Neural cell (in vitro differentiated cells): ENCODE measurements at places on chromosomes 2 and 18. TPM values are rescaled to one million over a fixed set of nuclear protein-coding genes. Genes with fewer than 3 reads are reported as not detected.

The RAX gene
- not detected in 2 replicates for polyA plus RNA-seq

The OXER1 gene
- not detected in 2 replicates for polyA plus RNA-seq

The NXPH2 gene
- polyA plus RNA-seq = not detected in 2 replicates

The CCDC141 gene
- 0.27 and 0.34 TPM in 2 replicates for polyA plus RNA-seq

The LYPD6 gene
- polyA plus RNA-seq = 1.2 and 2.3 TPM in 2 replicates

The POTEJ gene
- 0.16 TPM in 1 of 2 replicates, not detected in the other for polyA plus RNA-seq

The ASTL gene
- polyA plus RNA-seq = not detected in 2 replicates

The GPR17 gene
- not detected in 2 replicates for polyA plus RNA-seq

The NEU2 gene
- not detected in 2 replicates for polyA plus RNA-seq

The MMADHC gene
- polyA plus RNA-seq = 221 and 250 TPM in 2 replicates

The GMCL1 gene
- polyA plus RNA-seq = 18.2 and 18.8 TPM in 2 replicates

The SH3RF3 gene
- 0.52 and 0.53 TPM in 2 replicates for polyA plus RNA-seq

The FOXI3 gene
- not detected in 2 replicates for polyA plus RNA-seq

The TFPI gene
- 0.51 TPM in 1 of 2 replicates, not detected in the other for polyA plus RNA-seq

The DNAJC5G gene
- not detected in 2 replicates for polyA plus RNA-seq

The CXCR2 gene
- not detected in 2 replicates for polyA plus RNA-seq

The EN1 gene
- not detected in 2 replicates for polyA plus RNA-seq

The AQP12A gene
- polyA plus RNA-seq = not detected in 2 replicates

The GMPPA gene
- 16.9 and 20.4 TPM in 2 replicates for polyA plus RNA-seq

The RNU2-63P gene
- not detected in 2 replicates for polyA plus RNA-seq

The DNAJC27 gene
- polyA plus RNA-seq = 22.4 and 24.0 TPM in 2 replicates

The TBR1 gene
- 4.5 and 7.2 TPM in 2 replicates for polyA plus RNA-seq

The ASB18 gene
- not detected in 2 replicates for polyA plus RNA-seq

The SCN1A gene
- polyA plus RNA-seq = 1.0 and 1.4 TPM in 2 replicates

The LYG2 gene
- polyA plus RNA-seq = not detected in 2 replicates

The ALLC gene
- 0.33 TPM in 1 of 2 replicates, not detected in the other for polyA plus RNA-seq

The MOGAT1 gene
- polyA plus RNA-seq = not detected in 2 replicates

The ADAM23 gene
- polyA plus RNA-seq = 55.0 and 75.2 TPM in 2 replicates

The DPP10 gene
- 13.9 and 15.1 TPM in 2 replicates for polyA plus RNA-seq

The CTAGE1 gene
- not detected in 2 replicates for polyA plus RNA-seq

The LOXHD1 gene
- not detected in 2 replicates for polyA plus RNA-seq

The LCT gene
- polyA plus RNA-seq = not detected in 2 replicates

The QPCT gene
- polyA plus RNA-seq = 2.3 TPM in 1 of 2 replicates, not detected in the other

The MDH1B gene
- 11.7 and 17.8 TPM in 2 replicates for polyA plus RNA-seq
